Keratinocyte (primary cell): ENCODE measurements at places on chromosomes 2 and 18. TPM values are rescaled to one million over a fixed set of nuclear protein-coding genes. Genes with fewer than 3 reads are reported as not detected.

SCTR gene
- polyA plus RNA-seq: not detected in 3 replicates

TXNDC2 gene
- polyA plus RNA-seq: 0.03 TPM in 1 of 3 replicates, not detected in the others

WDR12 gene
- 38.7 to 109 TPM (median 51.4 TPM) in 3 replicates for polyA plus RNA-seq

HNMT gene
- polyA plus RNA-seq: 5.4 to 7.4 TPM (median 6.8 TPM) in 3 replicates

RAB27B gene
- polyA plus RNA-seq: 1.3 to 4.2 TPM (median 4.0 TPM) in 3 replicates

FBXO11 gene
- polyA plus RNA-seq: 24.7 to 45.5 TPM (median 32.6 TPM) in 3 replicates

ACMSD gene
- not detected in 3 replicates for polyA plus RNA-seq

DHRS9 gene
- polyA plus RNA-seq: 1.9 to 5.0 TPM (median 3.3 TPM) in 3 replicates

DNA sequence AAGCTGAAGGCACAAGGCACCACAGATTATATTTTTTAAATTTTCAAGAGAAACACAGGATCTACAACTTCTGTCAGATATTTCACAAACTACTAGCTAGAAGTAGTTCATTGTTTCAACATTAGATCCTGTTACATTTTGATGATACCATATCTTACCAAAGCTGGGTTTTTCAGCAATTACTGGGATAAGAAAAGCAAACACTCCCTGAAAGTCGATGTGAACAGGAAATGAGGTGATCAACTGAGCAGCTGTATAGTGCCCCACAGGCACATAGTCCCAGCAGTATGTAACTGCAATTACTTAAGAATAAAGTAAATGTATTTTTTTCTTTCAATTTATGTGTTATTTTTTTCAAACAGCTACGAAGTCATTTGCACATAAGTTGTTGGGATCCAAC is 103.5 kb downstream of the DNER start:
- no peak for DNase-seq

GRCh38 chr2:174796319-174796771 is 32.1 kb upstream of the CHRNA1 start:
- no peak for DNase-seq

GRCh38 chr2:9299161-9300100 is 92.8 kb downstream of the ASAP2 start:
- no peak for DNase-seq

GRCh38 chr2:9738535-9739496 is 104.5 kb upstream of the TAF1B start:
- DNase-seq: no peak

- DNase-seq: no peak
These were observed 722.5 kb downstream of the SOCS6 start for GRCh38 chr18:71011389-71011788.

DNA sequence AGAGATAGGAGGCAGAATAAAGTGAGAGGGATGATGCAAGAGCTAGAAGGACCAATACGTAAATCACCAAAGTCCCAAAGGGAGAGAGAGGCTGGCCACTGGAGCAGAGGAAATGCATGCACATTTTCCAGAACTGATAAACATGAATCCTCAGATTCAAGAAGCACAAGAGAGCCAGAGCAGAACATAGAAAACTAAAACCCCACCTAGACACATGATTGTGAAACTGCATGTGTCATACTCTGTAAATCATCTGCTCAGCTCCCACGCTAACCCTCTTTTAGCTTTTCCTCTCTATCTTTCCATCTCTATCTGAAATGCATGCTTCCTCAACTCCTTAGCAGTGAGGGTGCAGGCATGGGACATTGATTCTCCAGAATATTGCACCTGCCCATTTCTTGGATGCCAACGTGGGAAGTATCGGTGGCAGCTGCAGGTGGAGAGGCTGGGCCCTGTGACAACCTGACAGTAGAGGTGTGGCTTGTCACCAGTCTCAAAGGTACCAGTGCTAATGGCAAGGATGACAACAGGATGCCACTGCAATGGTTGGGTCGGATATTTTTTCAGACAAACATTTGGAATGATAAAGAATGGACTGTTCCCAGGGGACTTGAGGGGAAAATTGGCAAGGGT is 89.3 kb upstream of the OTOS start:
- no peak for DNase-seq

DNA sequence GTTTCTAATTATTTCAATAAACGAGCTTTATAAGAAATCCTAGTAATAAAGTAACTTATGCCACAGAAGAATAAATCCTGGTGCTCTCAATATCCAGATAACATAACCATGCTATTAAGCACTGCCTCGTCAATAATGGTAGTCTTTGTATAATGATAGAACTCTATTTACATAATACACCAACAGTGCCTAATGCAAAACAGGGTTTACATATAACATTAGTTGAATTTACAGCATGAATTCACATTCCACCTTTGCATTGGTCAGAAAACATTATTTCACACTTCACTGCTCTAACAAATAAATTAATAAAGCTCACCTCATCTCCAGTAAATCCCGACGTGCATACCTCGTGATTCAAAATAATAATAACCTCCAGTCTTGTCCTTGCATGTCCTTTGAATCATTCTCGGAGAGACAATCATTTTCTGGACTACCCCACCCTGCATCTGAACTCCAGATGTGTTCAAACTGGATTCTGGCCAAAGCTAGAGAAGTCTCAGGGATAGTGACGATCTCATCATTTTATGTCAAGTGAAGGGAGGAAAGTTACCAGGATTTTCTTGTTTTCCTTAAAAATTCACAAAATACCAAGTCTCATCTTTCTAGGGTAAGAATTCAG is 189.2 kb downstream of the NCKAP5 start:
- peak; percentile 79 for DNase-seq

- DNase-seq: no peak
These were observed 51.4 kb downstream of the ICOS start for GRCh38 chr2:203987959-203988358.

GRCh38 chr2:191176305-191176704 is 25.5 kb upstream of the STAT4 start:
- no peak for DNase-seq

DNA sequence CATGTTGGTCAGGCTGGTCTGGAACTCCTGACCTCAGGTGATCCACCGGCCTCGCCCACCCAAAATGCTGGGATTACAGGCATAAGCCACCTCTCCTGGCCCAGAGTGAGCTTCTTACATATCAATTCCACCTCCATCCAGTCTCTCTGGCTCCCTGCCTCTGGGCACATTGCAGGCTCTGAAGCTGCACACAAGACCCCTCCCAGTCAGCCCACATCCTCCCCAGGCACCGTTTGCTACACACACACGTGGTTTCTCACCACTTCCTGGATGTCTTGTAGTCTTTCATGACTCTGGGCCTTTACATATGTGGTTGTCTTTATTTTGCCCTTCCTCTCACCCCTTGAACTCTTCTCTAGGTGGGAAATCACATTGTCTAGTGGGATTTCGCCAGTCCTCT is 64.0 kb upstream of the CABLES1 start:
- no peak for DNase-seq

DNA sequence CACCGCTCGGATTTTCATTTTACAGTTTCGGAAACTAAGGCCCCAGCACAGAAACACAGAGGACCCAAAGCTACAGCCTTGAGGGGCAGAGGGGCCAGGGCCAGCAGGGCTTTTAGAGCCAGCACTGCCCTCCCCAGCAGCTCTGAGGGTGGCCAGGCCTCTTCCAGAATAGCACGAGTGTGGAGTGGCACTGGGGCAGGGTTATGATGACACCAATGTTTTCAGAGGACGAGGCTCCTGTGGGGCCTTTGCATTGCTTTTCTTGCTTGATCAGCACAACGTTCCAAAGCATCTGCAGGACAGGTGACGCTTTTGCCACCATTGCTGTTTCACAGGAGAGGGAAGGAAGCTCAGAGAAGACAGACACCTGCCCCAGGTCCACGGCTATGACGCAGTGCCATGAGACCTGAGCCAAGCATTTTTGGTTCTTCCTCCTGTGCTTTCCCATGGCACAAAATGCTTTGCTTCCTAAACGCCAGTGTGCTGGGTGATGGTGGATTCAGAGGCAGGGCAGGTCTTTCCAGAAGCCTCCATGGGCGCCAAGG is 126.9 kb downstream of the MBP start:
- no peak for DNase-seq
